ENCODE measurements at places on chromosomes 5 and 9.

DNA sequence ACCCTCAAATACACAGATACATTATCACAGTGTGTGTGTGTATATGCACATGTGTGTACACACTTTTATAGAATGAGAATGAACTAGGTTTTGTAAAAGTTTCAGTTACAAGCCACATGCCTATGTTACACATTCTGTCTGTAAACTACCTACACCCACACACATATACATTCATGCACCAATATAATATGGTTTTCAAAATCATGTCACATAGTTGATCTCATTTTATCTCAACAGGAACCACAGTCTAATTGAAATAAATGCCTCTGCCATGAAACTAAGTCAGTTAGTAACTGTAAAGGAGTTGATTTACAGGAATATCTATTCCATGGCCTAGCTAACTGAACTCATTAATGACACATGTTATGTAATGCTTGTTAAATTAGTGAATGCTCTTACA lies 646.6 kb downstream of the PDE4D start:
- DNase-seq = no peak

GRCh38 chr5:160511280-160511929 lies 89.8 kb downstream of the PTTG1 start:
- no peak for DNase-seq

DNA sequence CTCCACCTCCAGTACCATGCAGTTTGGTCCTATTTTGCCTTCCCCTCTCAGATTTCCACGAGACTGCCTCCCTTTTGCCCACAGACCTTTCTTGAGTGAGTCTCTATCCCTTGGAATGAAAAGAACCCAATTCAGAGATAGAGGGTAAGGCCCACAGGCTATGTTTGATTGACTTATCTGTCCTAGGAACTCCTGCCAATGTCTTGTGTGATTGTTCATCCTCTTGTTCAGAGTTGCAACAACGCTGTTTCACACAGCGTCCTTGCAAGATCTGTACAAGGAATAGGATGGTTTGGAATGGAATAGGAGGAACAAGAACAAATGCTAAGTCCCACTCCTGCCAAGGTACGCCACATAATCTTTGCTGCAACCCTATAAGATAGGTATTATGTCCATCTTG lies 142.2 kb upstream of the ABCA1 start:
- DNase-seq = no peak

DNA sequence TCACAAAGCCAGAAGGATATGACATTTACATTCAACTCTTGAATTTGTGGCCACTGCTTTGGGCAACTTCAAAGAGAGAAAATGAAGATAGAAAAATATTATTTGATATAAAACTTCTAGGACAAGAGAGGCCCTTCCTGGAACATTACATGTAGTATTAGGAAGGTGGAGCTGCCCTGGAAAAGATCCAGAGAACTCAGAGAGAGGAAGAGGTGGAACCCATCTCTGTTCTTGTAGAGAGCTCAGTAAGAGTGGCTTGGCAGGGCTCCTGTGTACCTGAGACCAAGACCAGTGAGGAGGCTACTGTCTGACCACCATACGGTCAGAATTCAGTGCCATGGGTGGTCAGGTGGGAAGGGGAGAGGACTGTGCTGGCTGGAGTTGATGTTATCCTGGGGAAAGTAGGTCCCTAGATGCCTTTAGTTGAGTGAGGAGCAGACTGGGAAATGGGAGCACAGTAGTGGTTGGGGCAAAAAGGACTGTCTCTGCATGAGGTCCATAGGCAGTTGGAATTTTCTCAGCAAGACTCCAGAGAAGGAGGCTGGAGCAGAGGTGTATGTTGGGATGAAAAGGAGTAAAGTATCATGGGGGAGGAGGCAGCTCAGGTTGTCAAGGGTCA lies 7.6 kb downstream of the TGFBI start:
- peak; percentile 12 for DNase-seq

GRCh38 chr9:95443301-95443700 lies 73.5 kb downstream of the PTCH1 start:
- no peak for DNase-seq

GRCh38 chr9:109246533-109246932 lies 74.3 kb downstream of the EPB41L4B start:
- DNase-seq = no peak

DNA sequence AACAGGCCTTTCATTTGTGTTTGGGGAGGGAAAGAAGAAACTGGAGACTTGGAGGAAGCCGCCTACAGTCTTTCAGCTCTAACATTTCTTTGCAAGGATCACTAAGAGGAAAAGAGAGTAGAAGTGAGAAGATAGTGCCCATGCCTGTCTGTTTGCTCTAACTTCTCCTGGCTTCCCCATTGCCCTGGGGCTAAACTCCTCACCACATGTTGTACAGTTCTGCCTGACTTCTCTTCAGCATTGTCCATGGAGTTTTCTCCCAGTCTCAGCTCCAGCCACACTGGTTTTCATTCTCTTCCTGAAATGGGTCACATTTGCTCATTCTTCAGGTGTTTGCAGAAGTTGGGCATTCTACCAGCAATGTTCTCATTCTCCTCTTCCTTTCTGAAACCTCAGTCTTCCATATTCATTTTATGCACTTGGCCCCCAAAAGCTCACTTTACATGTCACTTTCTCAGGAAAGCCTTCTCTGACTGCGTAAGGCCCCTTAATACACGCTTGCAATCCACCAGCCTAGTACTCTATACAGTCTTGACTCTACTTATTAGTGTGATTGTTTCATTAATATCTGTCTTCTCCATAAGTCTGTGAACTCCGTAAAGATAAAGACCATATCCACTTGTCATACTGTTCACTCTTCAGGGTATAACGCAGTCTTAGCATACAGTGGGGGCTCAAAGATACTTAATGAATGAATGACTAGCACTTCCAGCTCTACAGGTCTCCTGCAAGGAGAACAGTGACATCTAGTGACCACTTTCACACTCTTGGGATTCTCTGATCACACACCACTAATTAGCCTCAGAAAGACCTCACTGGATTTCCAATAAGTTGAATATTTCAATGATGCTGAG lies 40.2 kb upstream of the TRIM32 start:
- DNase-seq = no peak
